ENCODE measurements at places on chromosomes 5 and 9.

- no peak for DNase-seq
These were observed 28.6 kb downstream of the NKD2 start for GRCh38 chr5:1037123-1037670.

DNA sequence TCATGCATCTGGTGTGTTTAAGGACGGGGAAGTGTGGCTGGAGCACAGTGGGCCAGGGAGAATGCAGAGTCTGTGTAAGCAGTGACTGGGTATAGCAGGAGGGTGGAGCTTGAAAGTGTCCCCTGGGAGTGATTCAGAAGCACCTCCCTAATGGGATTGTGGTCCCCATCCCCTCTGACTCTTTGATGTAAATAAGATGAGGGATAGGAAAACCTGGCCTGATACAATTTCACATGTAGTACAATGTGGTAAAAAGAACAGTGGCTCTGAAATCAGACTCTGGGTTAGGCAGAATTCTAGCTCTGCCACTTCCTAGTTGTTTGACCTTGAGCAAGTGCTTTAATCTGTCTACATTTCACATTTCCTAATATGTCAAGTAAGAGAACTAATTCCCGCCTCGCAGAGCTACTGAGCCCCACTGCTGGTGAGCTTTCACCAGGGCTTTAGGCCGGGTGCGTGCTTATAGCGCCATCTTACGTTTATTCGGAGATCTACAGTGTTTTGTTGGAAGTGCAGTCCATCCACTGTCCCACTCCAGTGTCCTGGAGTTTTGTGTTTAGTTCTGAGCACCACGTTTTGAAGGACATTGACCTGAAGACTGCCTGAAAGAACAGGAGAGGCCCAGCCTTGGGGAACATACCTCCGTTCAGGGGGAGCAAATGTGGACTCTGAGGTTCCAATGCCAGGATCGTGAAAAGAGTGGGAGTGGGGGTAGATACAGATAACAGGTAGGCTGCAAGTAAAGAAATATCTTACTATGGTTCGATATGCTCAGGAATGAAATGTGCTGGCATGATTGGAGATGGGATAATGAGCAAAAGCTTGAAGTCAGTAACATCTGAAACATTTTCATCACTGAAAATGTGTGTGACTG, 51.2 kb upstream of the TESK1 start:
- no peak for DNase-seq

- no peak for DNase-seq
These were observed 141.4 kb downstream of the PRR16 start for GRCh38 chr5:120605325-120606079.

DNA sequence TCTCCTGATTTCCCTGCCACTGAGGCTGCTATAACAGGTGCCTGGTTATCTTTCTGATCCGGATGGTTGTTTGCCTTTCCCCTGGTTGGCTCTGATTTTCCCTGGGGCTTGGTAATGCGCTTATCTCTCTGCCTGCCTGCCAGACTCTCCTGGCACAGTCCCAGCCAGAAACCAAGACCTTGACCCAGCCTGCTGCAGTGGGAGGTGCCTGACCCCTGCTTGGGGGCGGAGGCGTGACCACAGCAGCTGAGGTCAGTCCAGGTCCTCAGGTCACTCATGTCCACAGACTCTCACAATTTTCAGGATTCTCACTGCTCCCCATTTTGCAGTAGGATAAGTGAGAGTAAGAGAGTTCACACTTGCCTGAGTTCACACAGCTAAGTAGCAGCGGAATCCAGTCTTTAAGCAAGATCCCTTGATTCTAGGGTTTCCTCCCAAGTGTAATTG, 24.4 kb upstream of the SYNPO start:
- DNase-seq, result no peak

- DNase-seq, result no peak
These were observed 33.6 kb downstream of the ERMP1 start for GRCh38 chr9:5799314-5799713.

- DNase-seq, result no peak
These were observed 153.3 kb upstream of the IZUMO3 start for GRCh38 chr9:24698881-24699518.

DNA sequence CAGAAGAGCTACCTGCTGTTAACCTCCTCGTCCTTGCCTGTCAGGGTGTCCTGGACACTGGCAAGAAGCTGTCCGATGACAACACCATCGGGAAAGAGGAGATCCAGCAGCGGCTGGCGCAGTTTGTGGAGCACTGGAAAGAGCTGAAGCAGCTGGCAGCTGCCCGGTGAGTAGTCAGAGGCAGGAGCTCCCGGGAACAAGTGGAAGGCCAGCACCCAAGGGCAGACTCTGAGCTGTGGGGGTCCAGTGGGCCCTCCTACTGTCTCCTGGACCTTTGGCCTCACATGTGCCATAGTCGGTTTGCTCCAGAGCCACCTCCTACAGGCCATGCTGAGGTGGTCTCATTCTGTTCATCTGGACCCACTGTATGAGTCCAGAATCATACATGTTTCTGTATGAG, 38.7 kb downstream of the DYNC2I2 start:
- no peak for DNase-seq

- DNase-seq, result no peak
These were observed 96.2 kb downstream of the TRPM3 start for GRCh38 chr9:71025201-71025600.

GRCh38 chr9:109966643-109967368, 186.8 kb downstream of the PALM2AKAP2 start:
- DNase-seq, result no peak

DNA sequence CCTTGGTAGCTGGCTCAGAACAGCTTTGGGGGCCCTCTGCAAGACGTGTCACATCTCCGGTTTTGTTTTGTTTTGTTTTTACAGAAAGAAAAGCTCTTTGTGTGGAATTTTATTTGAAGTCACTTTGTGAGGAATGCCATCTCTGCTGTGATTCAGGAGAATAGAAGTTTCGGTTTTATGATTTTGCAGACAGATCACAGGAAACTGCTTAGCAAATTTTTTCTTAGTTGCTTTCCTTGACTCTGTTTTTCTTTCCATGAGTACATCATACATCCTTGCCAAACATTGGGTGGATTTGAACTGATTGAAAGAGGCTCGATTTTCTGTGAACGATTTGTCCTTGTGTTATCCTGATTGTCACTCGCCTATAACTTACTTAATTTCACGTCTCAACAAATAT, 5.1 kb downstream of the SEMA5A start:
- DNase-seq, result no peak

GRCh38 chr9:14071484-14071883, 242.5 kb downstream of the NFIB start:
- DNase-seq, result no peak

DNA sequence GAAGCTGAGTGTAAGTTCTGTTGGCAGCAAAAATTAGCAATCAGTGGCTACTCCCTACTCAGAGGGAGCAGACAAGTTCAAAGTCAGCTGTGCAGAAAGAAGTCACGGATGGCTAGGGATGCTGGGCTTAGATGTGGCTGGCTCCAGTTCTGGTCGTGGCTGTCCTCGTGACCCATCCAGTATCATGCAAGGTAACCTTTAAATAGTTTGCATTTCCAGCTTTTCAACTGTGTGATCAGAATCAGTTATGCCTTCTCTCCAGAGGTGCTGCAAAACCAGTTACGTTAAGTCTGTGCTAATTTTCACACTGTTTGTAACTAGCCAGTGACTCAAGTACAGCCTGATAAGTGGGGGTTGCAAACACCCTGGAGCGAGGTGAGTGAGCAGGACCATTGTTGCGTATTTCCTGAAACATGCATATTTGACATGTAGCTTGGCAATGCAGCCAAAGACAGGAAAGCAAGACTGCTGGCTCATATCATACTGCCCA, 302.4 kb downstream of the ATPSCKMT start:
- no peak for DNase-seq
